B cell (primary cell): ENCODE measurements at places on chromosomes 1 and 21. TPM values are rescaled to one million over a fixed set of nuclear protein-coding genes. Genes with fewer than 3 reads are reported as not detected.

GRCh38 chr1:20470194-20470593 is 15.8 kb downstream of the CAMK2N1 start:
- no peaks in the 10 kb centered on the region for H3K36me3 ChIP-seq
- H3K27me3 ChIP-seq, result peaks cover 11% of the 10 kb centered on the region
- H3K4me3 ChIP-seq, result no peak overlapping the region

GPR137B gene
- total RNA-seq, result 11.3 and 11.8 TPM in 2 replicates

GRCh38 chr1:242522996-242523718 is 1.3 kb downstream of the PLD5 start:
- no peak for DNase-seq
- H3K27ac ChIP-seq, result no peak overlapping the region
- H3K27me3 ChIP-seq, result peaks cover 4% of the 10 kb centered on the region
- no peak overlapping the region for H3K4me3 ChIP-seq
- H3K4me1 ChIP-seq, result peaks cover 24% of the 10 kb centered on the region

DNA sequence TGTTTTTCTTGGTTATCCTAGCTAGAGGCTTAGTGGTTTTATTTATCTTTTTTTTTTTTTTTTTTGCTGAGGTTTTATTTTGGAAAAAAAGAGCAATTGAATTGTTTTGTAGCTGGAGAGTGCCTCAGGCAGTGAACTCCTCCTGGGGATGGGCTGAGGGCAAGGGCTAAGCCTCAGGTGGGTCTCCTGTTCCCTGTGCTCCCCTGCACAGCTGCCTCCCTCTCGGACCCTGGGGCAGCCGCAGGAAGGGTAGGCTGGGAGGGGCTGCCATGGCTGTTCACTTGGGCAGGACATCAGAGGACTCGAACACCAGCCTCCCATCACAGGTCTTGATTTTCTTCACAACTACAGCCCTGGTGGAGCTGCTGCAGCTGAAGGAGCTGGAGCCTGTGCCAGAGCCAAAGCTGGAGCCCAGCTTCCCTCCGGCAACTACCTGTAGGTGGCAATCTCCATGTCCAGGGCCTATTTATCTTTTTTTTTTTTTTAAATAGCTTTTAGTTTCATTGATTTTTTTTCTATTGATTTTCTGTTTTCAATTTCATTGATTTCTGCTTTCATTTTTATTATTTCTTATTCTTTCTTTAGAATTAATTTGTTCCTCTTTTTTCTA is 28.9 kb downstream of the LEPR start:
- no peaks in the 10 kb centered on the region for H3K4me1 ChIP-seq
- H3K27me3 ChIP-seq, result no peaks in the 10 kb centered on the region
- H3K4me3 ChIP-seq, result no peak overlapping the region
- DNase-seq, result no peak
- no peaks in the 10 kb centered on the region for H3K36me3 ChIP-seq

SLX9 gene
- 12.6 and 15.9 TPM in 2 replicates for total RNA-seq

- H3K4me3 ChIP-seq, result no peak overlapping the region
- no peaks in the 10 kb centered on the region for H3K4me1 ChIP-seq
- H3K27me3 ChIP-seq, result no peaks in the 10 kb centered on the region
- DNase-seq, result no peak
- H3K36me3 ChIP-seq, result no peaks in the 10 kb centered on the region
Observed at GRCh38 chr21:31159808-31160207, 121.5 kb upstream of the KRTAP19-8 start.

GRCh38 chr1:48677306-48678287 is 99.1 kb downstream of the BEND5 start:
- peak; percentile 67 for DNase-seq
- H3K36me3 ChIP-seq, result no peaks in the 10 kb centered on the region
- no peak overlapping the region for H3K27ac ChIP-seq
- no peak overlapping the region for H3K4me3 ChIP-seq
- no peaks in the 10 kb centered on the region for H3K4me1 ChIP-seq
- peaks cover 2% of the 10 kb centered on the region for H3K27me3 ChIP-seq

DEPDC1 gene
- total RNA-seq, result 0.07 TPM in 1 of 2 replicates, not detected in the other

DNA sequence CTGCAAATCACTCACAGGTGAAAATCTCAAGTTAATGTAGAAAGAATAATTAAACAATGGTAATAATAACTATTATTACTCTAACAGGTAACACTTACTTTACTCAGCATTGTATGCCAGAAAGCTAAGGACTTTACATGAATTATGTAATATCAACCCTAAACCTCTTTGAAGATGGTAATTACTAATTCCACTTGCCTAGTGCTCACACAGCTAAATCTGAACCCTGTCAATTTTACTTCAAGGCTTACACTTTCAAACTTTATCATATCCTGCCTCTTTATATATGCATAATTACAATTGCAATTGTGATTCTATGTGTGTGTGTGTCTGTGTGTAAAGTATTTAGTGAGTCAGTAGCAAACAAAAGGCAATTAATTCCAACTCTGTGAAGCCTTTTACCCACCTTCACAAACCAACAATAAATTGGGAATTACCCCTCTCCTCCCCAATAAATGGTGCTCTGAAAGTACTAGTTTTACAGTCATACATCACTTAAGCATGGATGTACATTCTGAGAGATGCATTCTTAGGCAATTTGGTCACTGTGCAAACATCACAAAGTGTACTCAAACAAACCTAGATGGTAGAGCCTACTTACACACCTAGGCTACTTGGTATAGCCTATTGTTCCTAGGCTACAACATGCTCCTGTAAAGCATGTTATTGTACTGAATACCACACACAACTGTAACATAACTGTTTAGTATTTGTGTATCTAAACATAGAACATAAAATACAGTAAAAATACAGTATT is 5.9 kb downstream of the ZNF644 start:
- no peaks in the 10 kb centered on the region for H3K27me3 ChIP-seq
- H3K4me3 ChIP-seq, result no peak overlapping the region
- H3K27ac ChIP-seq, result peak overlapping the region; percentile 47
- no peak for DNase-seq

DNA sequence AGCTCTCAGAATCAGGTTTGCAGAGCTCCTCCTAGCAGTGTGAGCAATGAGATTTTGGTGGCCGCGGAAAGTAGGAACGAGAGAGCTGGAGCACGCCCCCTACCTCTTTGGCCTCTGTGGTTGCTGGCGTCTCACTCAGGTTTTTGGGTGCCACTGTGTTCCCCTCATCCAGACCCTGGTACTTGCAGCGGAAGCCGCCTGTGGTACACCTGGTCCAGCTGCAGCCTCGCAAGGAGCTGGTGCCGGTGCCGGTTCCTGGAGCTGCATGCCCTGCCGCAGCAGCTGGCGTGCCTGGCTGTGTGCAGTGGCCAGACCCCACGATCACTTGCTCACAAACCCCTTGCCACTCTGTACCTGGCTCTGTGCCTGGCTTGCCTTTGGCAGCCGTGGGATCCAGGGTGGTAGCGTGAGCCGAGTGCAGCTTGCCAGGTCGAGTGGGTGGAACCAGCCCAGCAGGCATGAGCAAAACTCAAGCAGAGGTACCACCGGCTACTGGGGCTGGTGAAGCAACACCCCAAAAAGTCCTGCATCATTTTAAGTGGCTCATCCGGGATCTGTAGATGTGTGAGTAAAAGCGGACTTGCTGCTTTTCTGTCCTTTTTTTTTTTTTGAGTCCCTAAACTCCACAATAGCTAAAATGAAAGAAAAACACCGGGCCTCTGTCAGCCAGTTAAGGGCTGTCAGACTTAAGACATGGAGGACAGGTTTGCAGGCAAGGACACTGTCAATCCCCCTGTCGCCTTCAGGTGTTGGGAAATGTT is 844.9 kb downstream of the KCNT2 start:
- H3K27me3 ChIP-seq, result no peaks in the 10 kb centered on the region
- no peak overlapping the region for H3K4me3 ChIP-seq
- no peaks in the 10 kb centered on the region for H3K36me3 ChIP-seq
- H3K4me1 ChIP-seq, result no peaks in the 10 kb centered on the region
- peak; percentile 4 for DNase-seq
- H3K27ac ChIP-seq, result no peak overlapping the region

TDRD5 gene
- not detected in 2 replicates for total RNA-seq

DNA sequence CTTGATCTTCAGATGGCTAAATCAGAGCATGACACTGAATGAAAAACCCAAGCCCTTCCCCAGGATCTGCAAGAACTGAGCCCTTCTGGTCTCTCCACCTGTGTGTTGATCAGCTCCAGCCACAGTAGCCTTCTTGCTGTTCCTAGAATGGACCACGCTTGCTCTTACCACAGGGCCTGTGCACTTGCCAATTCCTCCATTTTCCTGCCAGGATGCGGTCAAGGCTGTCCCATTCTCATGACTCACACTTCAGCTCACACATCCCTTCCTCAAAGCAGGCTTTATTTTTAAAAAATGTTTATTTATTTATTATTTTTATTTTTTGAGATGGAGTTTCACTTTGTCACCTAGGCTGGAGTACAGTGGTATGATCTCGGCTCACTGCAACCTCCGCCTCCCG is 43.6 kb upstream of the GRHL3 start:
- DNase-seq, result no peak

FOXD3 gene
- not detected in 2 replicates for total RNA-seq

TRMT1L gene
- 27.5 and 33.2 TPM in 2 replicates for total RNA-seq

ENTREP3 gene
- 13.5 and 15.2 TPM in 2 replicates for total RNA-seq

MAP3K7CL gene
- 8.9 and 10.1 TPM in 2 replicates for total RNA-seq

TAS1R3 gene
- total RNA-seq, result 4.0 and 4.1 TPM in 2 replicates

LCE1C gene
- not detected in 2 replicates for total RNA-seq

- no peak for DNase-seq
- no peak overlapping the region for H3K27ac ChIP-seq
- H3K4me1 ChIP-seq, result peaks cover 21% of the 10 kb centered on the region
- no peaks in the 10 kb centered on the region for H3K27me3 ChIP-seq
- H3K36me3 ChIP-seq, result peaks cover 12% of the 10 kb centered on the region
Observed at GRCh38 chr1:147169171-147169570, 3.1 kb downstream of the PRKAB2 start.

- peaks cover 39% of the 10 kb centered on the region for H3K4me1 ChIP-seq
- DNase-seq, result no peak
- no peak overlapping the region for H3K4me3 ChIP-seq
- H3K27ac ChIP-seq, result no peak overlapping the region
- H3K27me3 ChIP-seq, result no peaks in the 10 kb centered on the region
- H3K36me3 ChIP-seq, result peaks cover 14% of the 10 kb centered on the region
Observed at GRCh38 chr1:221736714-221737113, 5.2 kb downstream of the DUSP10 start.

DNA sequence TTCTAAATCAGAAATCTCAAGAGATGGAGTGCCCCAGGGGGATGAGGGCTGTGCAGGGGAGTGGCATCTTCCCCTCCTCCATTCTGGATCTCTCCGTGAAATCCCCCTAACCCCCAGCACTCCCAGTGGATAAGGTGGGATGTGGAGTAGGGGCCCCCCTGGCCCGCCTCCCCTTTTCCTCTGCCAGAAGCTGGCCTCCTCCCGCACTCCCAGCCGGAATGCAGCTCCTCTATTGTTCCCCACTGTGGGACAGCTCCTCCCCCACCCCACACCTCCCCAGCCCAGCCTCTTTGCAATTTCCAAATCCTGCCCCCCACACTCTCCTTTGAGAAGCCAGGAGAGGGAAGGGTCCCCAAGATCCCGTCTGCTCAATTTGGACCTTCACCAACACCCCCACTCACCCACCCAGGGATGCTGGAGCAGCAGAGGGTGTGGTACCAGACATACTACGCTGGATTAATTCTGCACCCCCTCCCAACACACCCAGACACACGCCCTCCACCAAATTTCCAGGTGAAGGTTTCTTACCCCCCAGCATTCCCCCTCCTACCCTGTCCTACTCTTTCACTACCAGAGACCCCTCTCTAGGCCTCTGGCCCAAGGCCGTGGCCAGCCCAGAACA is 1.9 kb downstream of the MEX3A start:
- H3K27me3 ChIP-seq, result peaks cover 36% of the 10 kb centered on the region
- H3K27ac ChIP-seq, result no peak overlapping the region
- H3K36me3 ChIP-seq, result no peaks in the 10 kb centered on the region
- H3K4me3 ChIP-seq, result no peak overlapping the region
- peaks cover 35% of the 10 kb centered on the region for H3K4me1 ChIP-seq

GRCh38 chr1:88060750-88061491 is 623.2 kb upstream of the PKN2 start:
- DNase-seq, result no peak
- no peak overlapping the region for H3K27ac ChIP-seq
- no peak overlapping the region for H3K4me3 ChIP-seq
- no peaks in the 10 kb centered on the region for H3K4me1 ChIP-seq

DNA sequence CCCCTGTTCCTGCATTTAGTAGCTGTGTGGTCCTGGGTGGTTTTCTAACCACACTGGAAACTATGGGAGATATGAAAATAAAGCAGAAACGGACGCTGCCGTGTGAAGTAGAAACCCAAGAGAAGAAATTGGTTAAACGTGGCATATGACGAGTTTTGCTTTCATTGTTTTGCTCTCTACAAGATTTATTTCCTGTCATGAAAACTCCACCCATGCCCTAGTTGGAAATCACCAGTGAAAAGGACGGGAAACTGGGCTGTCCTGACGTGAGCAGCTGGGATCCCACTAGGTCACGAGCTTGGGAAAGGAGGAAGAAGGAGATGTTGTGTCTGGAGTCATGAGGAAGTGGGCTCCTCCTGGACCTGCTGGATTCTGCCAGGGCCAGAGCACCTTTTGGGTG is 120.8 kb upstream of the GADD45A start:
- H3K27me3 ChIP-seq, result no peaks in the 10 kb centered on the region
- DNase-seq, result no peak
- no peaks in the 10 kb centered on the region for H3K36me3 ChIP-seq
- no peak overlapping the region for H3K27ac ChIP-seq
- H3K4me3 ChIP-seq, result no peak overlapping the region
- H3K4me1 ChIP-seq, result no peaks in the 10 kb centered on the region

DNA sequence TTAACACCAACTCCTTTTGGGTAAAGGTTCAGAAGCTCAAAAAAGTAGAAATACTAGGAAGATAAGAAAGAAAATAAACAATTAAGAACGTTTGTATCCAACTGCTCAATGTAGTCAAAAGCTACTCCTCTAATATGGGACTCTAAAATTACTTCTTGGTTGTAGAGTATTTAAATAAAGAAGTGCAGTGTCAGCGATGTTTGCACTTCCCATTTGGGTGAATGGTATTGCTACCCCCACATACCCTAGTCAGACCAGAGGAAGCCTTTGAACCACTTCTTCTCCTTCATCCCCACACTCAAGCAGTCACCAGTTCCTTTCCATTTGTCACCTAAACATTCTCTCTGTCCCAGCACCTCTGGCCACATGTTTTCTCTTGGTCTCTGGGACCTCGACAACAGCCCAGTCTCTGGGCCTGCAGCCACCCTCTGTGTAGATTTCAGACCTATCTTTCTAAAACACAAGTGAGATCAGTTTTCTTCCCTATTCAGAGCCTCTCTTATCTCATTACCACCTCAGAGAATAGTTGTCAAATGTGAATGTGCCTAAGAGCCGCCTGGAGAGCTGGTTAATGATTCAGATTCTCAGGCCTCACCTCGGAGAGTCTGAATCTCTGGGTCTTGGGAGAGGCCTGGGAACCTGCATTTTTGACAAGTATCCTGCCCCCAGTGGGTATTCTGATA is 109.8 kb downstream of the OMA1 start:
- no peaks in the 10 kb centered on the region for H3K36me3 ChIP-seq
- no peaks in the 10 kb centered on the region for H3K27me3 ChIP-seq
- H3K27ac ChIP-seq, result no peak overlapping the region
- no peak overlapping the region for H3K4me3 ChIP-seq
- H3K4me1 ChIP-seq, result no peaks in the 10 kb centered on the region
